A549 treated with CpdA at 1 μM for 4 hours (cell line): ENCODE measurements at places on chromosomes 3 and 15. TPM values are rescaled to one million over a fixed set of nuclear protein-coding genes. Genes with fewer than 3 reads are reported as not detected.

The IL12A gene
- total RNA-seq: 0.58 to 1.2 TPM (median 0.92 TPM) in 5 replicates

The GJD2 gene
- total RNA-seq: not detected in 5 replicates

The CILP gene
- total RNA-seq: 0.03 to 0.06 TPM (median 0.04 TPM) in 4 of 5 replicates, not detected in the other

The FAIM gene
- 18.5 to 23.7 TPM (median 21.0 TPM) in 5 replicates for total RNA-seq

The CAMKV gene
- 0.29 to 0.51 TPM (median 0.37 TPM) in 5 replicates for total RNA-seq

The LSAMP gene
- total RNA-seq: 0.06 to 0.30 TPM (median 0.08 TPM) in 5 replicates

The SHC4 gene
- 0.66 to 1.6 TPM (median 0.85 TPM) in 5 replicates for total RNA-seq

The HTR3E gene
- not detected in 5 replicates for total RNA-seq

The CYP1A1 gene
- total RNA-seq: 1.1 to 2.1 TPM (median 2.0 TPM) in 5 replicates

The RASSF1 gene
- total RNA-seq: 16.4 to 20.7 TPM (median 18.7 TPM) in 5 replicates

The HACL1 gene
- total RNA-seq: 23.6 to 31.5 TPM (median 25.5 TPM) in 5 replicates

The ACKR4 gene
- total RNA-seq: not detected in 5 replicates

The B3GALNT1 gene
- total RNA-seq: 0.08 to 0.16 TPM (median 0.09 TPM) in 3 of 5 replicates, not detected in the others

The CHRD gene
- total RNA-seq: 0.11 to 0.27 TPM (median 0.22 TPM) in 5 replicates

The ANKRD63 gene
- 0.19 to 0.42 TPM (median 0.32 TPM) in 4 of 5 replicates, not detected in the other for total RNA-seq

The GOLGA8J gene
- 0.09 TPM in 1 of 5 replicates, not detected in the others for total RNA-seq

The DPPA4 gene
- not detected in 5 replicates for total RNA-seq

The RAB7A gene
- total RNA-seq: 167 to 201 TPM (median 185 TPM) in 5 replicates

The SNX22 gene
- 0.47 to 1.6 TPM (median 1.2 TPM) in 5 replicates for total RNA-seq

The UBAP1L gene
- total RNA-seq: 0.59 to 1.3 TPM (median 0.87 TPM) in 5 replicates
